HFFc6 (cell line): ENCODE measurements at places on chromosomes 16 and 17. TPM values are rescaled to one million over a fixed set of nuclear protein-coding genes. Genes with fewer than 3 reads are reported as not detected.

PMP22 gene
- 31.2 to 40.5 TPM (median 37.7 TPM) in 3 replicates for total RNA-seq

NECAB2 gene
- total RNA-seq, result not detected in 3 replicates

DNA sequence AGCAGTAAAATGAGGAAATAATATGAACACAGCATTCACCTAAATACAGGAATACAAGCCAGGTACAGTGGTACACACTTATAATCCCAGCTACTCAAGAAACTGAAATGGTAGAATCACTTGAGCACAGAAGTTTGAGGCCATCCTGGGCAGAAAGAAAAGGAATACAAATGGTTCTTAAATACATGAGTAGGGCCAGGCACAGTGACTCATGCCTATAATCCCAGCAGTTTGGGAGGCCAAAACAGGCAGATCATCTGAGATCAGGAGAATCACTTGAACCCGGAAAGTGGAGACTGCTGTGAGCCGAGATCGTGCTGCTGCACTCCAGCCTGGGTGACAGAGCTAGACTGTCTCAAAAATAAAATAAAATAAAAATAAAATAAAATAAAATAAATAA, 23.0 kb upstream of the SMG8 start:
- peaks cover 19% of the 10 kb centered on the region for H3K36me3 ChIP-seq
- H3K27me3 ChIP-seq, result no peaks in the 10 kb centered on the region
- peaks cover 4% of the 10 kb centered on the region; the same call in 1 of the 2 replicates for H3K4me1 ChIP-seq
- no peak overlapping the region for H3K4me3 ChIP-seq

GRCh38 chr17:56448371-56448770, 145.1 kb upstream of the NOG start:
- H3K27ac ChIP-seq, result no peak overlapping the region
- no peak for DNase-seq
- no peak overlapping the region for H3K4me3 ChIP-seq
- H3K4me1 ChIP-seq, result peaks cover 40% of the 10 kb centered on the region

- DNase-seq, result peak; percentile 6
- H3K36me3 ChIP-seq, result no peaks in the 10 kb centered on the region
- H3K27ac ChIP-seq, result no peak overlapping the region
- no peaks in the 10 kb centered on the region; the same call in 1 of the 2 replicates for H3K27me3 ChIP-seq
Measured at GRCh38 chr17:10875984-10876555, 38.2 kb upstream of the PIRT start.

TBC1D3C gene
- total RNA-seq, result 0.18 to 1.6 TPM (median 0.47 TPM) in 3 replicates

ZNF594 gene
- total RNA-seq, result 3.5 to 4.8 TPM (median 3.6 TPM) in 3 replicates

GRCh38 chr17:75828076-75828400, 16.2 kb downstream of the UNC13D start:
- H3K27me3 ChIP-seq, result no peaks in the 10 kb centered on the region
- H3K4me3 ChIP-seq, result no peak overlapping the region
- DNase-seq, result no peak
- no peak overlapping the region for H3K27ac ChIP-seq
- no peaks in the 10 kb centered on the region for H3K36me3 ChIP-seq

- H3K27me3 ChIP-seq, result peaks cover 29% of the 10 kb centered on the region
- H3K27ac ChIP-seq, result no peak overlapping the region
- DNase-seq, result no peak
- no peaks in the 10 kb centered on the region for H3K4me1 ChIP-seq
- no peak overlapping the region for H3K4me3 ChIP-seq
Measured at GRCh38 chr17:48416971-48417370, 13.0 kb downstream of the SKAP1 start.

GRCh38 chr16:85653290-85653891, 35.4 kb downstream of the GINS2 start:
- H3K27ac ChIP-seq, result no peak overlapping the region
- no peaks in the 10 kb centered on the region for H3K36me3 ChIP-seq
- H3K4me3 ChIP-seq, result no peak overlapping the region
- DNase-seq, result no peak
- H3K4me1 ChIP-seq, result no peaks in the 10 kb centered on the region; the same call in 1 of the 2 replicates
- H3K27me3 ChIP-seq, result no peaks in the 10 kb centered on the region; the same call in 1 of the 2 replicates

DNA sequence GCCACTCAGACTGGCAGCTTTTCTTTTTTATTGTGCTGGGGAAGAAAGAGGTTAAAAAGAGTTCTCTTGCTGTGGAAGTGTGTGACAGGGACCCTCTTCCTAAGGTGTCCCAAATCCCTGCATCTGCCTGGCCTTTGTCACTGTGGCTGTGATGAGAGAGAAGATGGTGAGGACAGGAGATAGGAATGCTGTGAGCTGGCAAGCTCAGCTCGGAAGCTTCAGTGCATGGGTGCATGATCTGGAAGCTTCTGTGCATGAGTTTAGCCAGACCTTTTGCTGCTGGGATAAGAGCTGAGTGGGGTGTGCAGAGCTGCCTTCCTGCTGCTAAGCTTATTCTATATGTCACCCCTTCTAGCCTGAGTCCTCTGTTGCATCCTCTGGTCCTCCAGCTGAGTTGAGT, 103.3 kb upstream of the CACNG3 start:
- DNase-seq, result no peak
- H3K4me1 ChIP-seq, result no peaks in the 10 kb centered on the region
- H3K36me3 ChIP-seq, result no peaks in the 10 kb centered on the region
- H3K27me3 ChIP-seq, result peaks cover 3% of the 10 kb centered on the region; the same call in 1 of the 2 replicates

GRCh38 chr17:21345236-21345635, 30.9 kb upstream of the KCNJ12 start:
- H3K27ac ChIP-seq, result no peak overlapping the region
- no peaks in the 10 kb centered on the region for H3K36me3 ChIP-seq
- H3K27me3 ChIP-seq, result peaks cover 3% of the 10 kb centered on the region
- no peak overlapping the region for H3K4me3 ChIP-seq
- DNase-seq, result no peak

DNA sequence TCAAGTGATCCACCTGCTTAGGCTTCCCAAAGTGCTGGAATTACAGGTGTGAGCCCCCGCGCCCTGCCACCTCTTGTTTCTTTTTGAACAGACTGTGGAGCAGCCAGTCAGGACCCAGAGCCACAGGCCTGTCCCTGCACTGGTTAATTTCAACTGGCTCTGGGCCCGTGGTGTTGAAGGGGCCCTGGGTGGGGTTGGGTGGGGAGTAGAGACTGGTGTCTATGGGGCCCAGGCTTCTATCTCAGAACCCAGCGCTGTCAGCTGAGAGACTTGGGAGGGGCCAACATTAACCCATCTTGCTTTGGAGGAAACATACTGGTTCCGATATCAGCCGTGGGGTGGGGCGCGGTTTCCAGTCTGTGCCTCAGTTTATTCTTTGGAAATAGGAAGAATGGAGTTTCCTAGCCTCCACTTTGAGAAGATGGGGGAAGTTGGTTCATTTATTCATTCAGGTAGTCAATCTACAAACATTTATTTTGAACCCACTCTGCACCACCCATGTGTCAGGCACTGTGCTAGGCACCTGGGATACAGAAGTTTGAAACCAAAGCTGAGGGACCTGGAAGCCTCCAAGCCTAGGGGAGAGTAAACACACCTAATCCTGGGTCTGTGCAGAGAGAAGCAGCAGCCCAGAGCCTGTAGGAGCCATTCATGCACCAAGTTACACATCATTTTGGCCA, 15.5 kb upstream of the SLC4A1 start:
- H3K27me3 ChIP-seq, result peaks cover 15% of the 10 kb centered on the region
- H3K4me1 ChIP-seq, result peaks cover 19% of the 10 kb centered on the region
- no peaks in the 10 kb centered on the region for H3K36me3 ChIP-seq
